ENCODE measurements at places on chromosomes 13 and 19.

DNA sequence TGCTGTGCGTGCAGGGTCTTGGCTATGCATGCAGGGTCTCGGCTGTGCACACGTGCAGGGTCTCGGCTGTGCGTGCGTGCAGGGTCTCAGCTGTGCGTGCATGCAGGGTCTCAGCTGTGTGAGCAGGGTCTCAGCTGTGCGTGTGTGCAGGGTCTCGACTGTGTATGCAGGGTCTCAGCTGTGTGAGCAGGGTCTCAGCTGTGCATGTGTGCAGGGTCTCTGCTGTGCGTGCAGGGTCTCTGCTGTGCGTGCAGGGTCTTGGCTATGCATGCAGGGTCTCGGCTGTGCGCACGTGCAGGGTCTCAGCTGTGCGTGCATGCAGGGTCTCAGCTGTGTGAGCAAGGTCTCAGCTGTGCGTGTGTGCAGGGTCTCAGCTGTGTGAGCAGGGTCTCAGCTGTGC, 42.5 kb downstream of the RAB20 start:
- DNase-seq, result no peak

DNA sequence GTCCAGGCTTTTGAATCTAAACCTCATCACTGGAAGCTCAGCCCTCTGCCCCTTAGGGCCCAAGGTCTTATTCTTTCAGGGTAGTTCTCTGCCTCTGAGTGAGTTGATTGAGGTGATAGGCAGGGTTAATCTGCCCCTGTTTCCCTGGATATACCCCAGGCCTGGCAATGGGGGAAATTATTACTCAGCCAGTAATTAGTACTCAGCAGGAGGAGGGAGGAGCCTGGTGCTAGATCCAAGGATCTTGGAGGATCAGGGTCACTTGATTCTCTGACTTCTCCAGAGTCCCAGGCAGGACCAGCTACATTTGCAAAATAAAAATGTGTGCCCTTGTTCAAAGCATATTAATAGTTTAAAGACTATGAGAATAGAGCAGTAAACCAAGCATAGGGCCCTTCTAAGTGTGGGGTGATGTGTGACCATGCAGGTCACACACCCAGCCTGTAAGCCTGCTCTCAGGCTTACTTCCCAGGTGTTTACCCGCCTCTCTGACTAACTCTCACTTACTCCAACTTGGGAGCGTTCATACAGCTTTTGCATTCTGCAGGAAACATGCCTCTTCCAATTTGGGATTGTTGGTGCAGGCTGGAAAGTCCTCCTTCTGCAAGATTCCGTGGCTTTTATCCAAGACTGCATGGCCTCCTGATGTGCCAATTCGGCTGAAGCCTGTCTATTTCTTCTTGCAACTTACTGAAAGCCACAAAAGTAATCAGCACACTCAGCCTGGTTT, 7.9 kb upstream of the STK24 start:
- no peak for DNase-seq

DNA sequence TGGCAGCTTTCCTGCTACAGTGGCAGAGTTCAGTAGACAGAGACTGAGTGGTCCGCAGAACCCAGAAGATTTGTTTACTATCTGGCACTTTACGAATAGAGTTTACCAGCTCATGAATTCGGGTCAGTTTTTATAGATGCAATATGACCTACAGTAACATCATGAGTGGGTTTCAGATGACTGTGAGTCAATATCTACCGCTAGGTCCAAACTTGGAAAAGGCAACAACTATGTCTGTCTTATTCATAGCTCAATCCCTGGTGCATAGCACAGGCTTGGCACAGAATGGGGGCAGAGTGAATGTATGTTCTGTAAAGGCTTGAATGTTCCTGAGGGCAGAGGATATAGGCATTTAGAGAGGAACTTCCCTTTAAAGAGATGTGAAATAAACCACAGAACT, 65.2 kb downstream of the RAP2A start:
- no peak for DNase-seq

- no peak for DNase-seq
Measured at GRCh38 chr19:58265100-58265499, 13.7 kb upstream of the ZNF8 start.

- DNase-seq, result no peak
Measured at GRCh38 chr13:44188257-44188656, 185.4 kb upstream of the SERP2 start.
